Progenitor cell of endocrine pancreas (in vitro differentiated cells): ENCODE measurements at places on chromosomes 3 and 15.

DNA sequence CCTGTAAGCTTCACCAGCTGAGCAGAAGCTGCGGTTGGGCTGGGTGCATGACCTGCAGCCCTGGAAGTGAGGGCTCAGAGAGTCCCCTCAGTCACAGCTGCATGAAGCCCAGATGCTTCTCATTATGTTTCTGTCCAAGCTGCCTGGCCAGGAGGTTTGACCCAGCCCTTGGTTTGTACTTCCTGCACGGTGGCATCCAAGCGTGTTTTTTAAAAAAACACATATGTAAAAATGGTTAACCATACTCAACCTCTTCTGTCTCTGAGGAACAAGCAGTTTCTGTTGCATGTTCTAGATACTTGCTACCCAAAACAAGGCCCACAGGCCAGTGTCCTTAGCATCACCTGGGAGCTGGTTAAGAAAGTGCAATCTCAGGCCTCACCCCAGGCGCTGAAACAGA lies 76.0 kb upstream of the ATP10A start:
- DNase-seq, result no peak

- no peak for DNase-seq
Measured at GRCh38 chr15:93830221-93831080, 400.9 kb upstream of the MCTP2 start.

- no peak for DNase-seq
Measured at GRCh38 chr15:61530769-61531168, 301.7 kb upstream of the RORA start.

DNA sequence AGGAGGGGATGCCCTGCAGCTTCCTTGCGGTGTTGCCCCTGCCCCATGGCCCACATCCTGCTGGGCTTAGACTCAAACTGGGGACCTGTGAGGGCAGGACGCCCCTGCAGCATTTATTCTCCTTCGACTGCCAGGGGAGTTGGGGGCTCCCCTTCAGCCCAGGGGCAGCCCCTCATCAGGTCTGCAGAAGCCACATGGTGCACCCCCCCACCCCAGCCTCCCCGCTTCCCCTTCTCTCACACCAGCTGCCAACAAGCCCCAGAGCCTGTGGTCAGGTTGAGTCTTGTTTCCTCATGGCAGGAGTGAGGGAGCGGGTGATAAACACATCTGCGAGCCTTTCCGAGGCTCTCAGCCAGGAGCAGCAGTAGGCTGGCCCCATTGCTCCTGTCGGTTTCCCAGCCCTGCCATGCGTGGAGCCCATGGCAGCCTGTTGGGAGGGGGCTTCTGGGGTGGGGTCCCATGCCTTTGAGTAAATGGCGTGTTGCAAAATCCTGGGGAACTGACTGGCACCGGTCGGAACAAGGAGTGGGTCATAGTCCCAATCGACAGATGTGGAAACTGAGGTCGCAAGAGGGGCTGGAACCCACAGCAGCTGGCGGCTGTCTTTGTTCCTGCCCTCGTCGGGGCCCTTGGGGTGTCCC lies 27.8 kb downstream of the WNT7A start:
- no peak for DNase-seq

DNA sequence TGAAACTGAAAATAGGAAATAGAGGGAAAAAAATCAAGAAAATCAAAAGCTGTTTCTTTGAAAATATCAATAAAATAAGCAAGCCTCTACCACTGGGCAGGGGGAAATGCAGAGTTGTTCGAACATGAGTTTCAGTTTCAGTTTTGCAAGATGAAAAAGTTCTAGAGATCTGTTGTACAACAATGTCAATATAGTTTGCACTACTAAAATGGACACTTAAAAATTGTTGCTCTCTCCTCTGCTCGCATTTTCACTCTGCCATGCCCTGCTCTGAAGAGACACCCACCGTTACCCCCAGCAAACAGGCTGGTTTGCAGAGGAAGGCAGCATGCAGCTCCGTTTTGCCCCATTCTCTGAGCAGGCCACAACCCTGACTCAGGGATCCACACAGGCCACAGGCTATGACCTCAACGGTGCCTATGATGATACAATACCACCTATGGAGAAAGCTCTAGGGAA lies 64.5 kb downstream of the ZNF148 start:
- no peak for DNase-seq

DNA sequence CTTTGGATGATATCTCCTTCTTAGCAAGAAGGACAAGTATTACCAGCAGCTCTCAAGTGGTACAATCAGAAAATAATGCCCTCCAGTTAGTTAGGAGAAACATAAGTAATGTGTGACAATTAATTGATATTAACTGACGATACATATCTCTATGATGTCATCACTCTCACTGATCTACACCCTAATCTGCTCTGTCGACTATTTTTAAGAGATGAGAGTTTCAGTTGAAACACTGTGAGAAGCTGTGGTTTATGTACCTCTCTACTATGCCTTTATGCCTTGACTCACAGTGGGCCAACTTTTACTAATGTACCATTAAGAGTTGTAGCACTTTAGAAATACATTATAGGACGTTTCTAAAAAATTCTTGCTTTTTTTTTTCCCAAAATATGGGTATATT lies 8.6 kb downstream of the CEP152 start:
- DNase-seq, result no peak

DNA sequence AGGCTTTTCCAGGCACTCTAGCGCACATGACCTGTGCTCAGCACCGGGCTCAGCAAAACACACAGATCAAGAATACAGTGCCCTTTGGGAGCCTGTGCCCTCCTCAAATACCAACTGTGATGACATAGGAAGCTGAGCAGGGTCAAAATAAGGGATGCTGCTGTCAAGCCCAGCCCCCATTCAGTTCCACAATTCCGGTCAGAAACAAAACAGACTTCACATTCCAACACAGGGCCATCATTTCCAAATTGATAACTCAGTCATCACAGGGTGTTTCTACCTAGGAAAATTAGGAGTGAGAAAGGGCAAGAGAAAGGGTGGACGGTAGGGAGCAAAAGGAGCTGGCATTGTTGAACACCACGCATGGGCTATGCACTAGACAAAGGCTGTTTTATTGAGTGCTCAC lies 158.4 kb upstream of the CCDC54 start:
- no peak for DNase-seq

DNA sequence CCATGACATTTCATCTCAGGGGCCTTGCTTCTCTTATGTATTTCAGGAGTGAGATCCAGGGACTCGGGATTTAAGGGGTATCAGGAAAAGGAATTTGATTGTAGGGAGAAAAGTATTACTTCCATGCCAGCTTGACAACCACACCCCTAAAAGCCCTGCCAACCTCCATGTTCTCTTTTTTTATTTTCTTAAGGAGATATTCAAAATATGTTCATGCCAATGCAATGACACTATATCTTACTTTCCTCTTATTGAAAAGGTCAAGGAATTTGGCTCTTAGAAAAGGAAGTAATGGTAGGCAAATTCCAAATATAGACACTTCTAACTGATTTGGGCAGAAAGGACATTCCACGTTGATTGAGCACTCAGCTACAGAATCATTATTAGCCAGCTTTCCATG lies 407.5 kb upstream of the NECTIN3 start:
- DNase-seq, result no peak

DNA sequence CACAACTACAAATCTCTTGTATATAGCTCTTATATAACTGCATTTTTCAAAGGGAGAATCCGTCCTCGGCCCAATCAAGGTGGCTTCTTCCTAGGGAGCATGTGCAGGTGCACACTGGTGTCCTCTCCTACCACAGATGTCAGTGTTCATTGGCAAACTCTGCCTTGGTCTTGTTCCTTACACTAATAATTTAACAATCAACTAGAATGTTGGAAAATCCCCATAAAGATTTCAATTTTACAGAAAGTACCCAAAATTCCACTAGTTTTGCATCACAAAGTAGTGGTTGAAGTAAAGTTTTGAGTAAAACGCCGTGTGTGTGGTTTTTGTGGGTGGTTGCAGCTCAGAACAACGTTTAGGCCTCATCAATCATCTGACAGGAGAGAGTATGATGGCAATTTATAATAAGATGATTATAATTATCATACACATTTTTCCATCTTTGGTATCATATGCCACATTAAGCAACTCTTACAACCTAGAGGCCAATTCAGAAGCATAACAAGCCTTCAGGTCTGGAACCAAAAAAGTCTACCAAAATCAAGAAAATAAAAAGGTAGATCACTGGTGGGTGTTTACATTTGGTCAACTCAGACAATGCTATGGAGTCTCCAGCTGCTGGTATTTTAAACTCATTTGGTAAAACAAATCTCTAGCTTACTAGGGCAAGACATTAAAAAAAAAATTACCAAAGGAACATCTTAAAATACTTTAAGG lies 128.9 kb upstream of the BHLHE40 start:
- DNase-seq, result no peak

DNA sequence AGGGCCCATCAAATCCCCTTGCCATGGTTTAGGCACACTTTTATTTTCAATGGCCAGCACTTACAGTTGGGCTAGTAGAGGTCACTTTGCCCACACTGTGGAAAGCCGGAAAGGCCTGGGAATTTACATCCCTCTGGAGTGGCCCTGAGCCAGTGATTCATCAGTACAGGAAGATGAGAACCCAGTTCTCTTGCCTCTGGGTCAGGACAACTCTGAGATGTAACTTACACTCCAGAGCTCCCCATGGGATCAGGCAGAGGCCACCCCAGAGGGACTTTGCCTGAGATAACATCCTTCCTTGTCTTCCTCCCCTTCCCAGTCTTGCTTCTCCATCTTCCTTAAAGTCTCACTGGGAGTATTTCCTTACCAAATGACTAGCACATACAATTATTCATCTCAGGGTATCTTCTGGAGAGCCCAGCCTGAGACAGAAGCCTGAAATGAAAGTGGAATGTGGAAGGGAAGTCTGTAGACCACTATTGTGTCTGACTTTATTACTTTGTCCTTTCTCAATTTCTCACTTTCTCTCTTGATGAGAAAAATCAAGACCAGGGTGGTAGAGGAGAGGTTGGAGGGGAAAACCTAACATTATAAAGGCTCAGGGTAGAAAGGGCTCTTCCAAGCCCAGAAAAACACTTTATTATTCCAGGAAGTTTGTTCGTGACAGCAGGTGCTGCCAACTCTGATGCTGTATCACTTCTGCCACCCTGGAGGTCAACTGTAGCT lies 220.8 kb downstream of the ZNF621 start:
- DNase-seq, result no peak

GRCh38 chr15:99731336-99732123 lies 1.7 kb downstream of the LYSMD4 start:
- DNase-seq, result no peak

- no peak for DNase-seq
Measured at GRCh38 chr3:36295296-36295695, 85.0 kb upstream of the STAC start.

GRCh38 chr3:12829404-12829803 lies 12.0 kb downstream of the RPL32 start:
- no peak for DNase-seq

- no peak for DNase-seq
Measured at GRCh38 chr3:78822726-78823125, 945.1 kb downstream of the ROBO1 start.

- DNase-seq, result no peak
Measured at GRCh38 chr3:69319652-69320051, 66.2 kb downstream of the FRMD4B start.

DNA sequence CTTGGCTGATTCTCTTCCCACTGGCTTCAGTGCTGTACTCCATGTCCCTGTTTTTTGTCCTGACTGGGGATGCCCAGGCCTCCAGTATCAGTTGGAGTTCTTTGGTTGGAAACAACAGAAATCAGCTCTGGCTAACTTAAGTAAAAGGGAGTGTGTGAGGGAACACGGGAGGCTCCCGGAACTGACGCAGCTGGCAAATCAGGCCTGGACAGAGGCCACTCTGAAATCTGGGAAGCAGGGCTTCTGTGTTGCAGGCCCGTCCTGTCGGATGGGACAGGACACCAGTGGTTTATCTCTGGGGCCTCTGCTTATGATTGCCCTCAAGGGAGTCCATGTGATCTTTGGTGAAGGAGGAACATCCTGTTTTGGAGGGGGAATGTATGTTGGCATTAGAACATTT lies 124.3 kb downstream of the CHCHD6 start:
- DNase-seq, result no peak

- no peak for DNase-seq
Measured at GRCh38 chr15:41492597-41493204, 973 bp upstream of the ITPKA start.

DNA sequence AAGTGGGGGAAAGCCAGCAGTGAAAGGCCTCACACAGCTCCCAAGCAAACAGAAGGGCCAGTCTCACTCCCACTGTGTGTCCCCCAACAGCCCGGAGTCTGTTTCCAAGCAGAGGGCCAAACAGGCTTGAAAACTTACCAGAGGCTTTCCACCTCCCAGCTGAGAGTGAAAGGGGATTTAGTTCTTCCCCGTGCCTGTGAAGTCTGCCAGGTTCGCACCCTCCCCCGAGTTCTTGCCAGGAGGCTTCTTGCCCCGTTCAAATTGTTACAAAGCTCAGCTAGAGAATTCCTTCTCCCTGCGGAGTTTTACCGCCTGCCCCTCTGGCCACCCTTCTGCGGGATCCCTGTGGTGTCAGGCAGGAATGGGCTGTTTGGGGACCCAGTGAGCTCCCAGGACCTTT lies 68.0 kb upstream of the WNT7A start:
- DNase-seq, result no peak

DNA sequence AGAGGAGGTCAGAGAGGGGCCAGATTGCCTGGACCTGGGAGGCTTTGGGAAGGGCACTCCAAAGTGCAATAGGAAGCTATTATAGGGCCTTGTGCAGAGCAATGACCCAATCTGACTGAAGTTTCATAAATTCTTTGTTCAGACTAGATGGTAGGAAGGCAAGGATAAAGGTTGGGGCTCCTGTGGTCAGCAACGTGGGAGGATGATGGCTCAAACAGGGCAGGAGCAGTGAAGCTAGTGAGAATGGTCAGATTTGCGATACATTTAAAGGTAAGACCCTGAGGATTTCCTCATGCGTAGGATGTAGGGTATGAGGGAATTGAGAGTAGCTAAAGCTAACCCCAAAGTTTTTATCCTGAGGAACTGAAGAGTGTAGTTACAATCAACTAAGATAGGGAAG lies 139.0 kb downstream of the USP13 start:
- no peak for DNase-seq

DNA sequence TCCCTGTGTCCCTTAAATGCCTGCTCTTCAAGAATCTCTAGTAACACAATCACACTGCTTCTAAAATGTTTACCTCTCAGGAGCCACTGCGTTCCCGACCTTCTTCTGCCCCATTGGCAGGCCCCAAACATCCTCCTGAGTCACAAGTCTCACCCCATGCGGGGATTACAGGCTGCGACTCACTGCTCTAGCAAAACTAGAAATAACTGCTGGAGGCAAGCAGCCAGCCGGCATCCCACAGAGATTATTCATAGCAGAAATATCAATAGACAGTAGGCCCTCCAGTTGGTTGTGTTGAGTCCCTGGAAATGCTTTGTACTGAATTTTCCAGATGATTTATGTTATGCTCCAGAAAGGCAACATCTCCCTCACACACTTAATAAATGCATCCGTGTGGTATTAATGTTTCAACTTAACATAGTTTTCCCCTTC lies 64.8 kb downstream of the RFTN1 start:
- DNase-seq, result no peak

- DNase-seq, result no peak
Measured at GRCh38 chr15:98381446-98381845, 266.9 kb upstream of the IGF1R start.
